ENCODE measurements at places on chromosomes 7 and 10. TPM values are rescaled to one million over a fixed set of nuclear protein-coding genes. Genes with fewer than 3 reads are reported as not detected.
A peak's percentile ranks its signal among the peaks of the same experiment; 100 is the strongest.

DNA sequence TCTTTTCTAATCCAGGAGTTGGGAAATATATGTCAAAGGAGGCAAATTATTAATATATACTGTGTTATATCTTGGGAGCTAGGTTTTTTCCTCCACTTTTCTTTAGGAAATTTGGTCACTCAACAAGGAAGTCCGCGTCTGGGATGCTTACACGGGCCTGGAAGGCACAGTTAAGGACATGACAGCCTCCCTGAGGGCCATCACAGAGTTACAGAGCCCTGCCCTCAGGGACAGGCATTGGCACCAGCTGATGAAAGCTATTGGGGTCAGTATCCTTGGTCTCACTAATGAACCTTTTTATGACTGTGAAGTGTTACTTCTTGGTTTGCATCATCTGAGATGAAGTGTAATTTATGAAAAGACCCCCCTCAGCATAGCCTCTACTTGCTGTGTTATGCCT lies 74.7 kb downstream of the DNAH11 start:
- no peak for DNase-seq
- H3K27me3 ChIP-seq = no peaks in the 10 kb centered on the region
- H3K4me1 ChIP-seq = peaks cover 16% of the 10 kb centered on the region
- no peaks in the 10 kb centered on the region for H3K36me3 ChIP-seq

DNA sequence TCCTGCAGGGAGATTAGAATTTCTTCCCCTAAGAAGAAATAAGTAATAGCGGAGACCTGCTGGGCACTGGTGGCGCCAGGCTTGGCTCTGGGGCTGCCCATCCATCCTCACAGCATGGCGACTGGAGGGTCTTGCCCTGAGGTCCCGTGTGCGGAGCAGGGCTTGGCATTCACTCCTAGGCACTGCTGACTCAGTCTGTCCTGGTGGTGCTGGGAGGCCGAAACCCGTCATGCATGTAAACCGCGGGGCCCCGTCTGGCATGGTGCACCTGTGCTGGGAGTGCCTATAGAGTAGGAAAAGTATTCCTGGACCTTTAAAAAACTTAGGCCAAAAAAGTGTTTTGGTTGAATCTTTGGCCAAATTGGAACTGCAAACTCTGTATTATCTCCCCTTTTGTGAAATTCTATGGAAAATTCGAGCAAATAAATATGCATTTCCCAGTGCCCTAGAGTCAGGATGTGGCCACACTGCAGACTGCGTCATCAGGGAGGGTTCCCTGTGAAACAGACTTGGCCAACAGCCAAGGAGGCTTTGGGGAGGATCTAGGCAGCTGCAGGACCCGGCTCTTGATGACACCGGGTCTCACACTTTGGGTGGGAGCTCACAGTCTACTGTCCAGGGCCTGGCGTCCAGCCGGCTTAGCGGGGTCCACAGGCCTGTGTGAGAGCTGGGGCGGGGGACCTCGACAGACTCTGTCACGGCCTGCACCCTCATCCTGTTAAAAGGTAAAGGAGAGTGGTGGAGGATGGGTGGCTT lies 122.3 kb downstream of the VIPR2 start:
- no peaks in the 10 kb centered on the region for H3K36me3 ChIP-seq
- H3K4me3 ChIP-seq = no peak overlapping the region
- H3K4me1 ChIP-seq = peaks cover 11% of the 10 kb centered on the region
- DNase-seq = no peak
- H3K27ac ChIP-seq = no peak overlapping the region

- H3K36me3 ChIP-seq = no peaks in the 10 kb centered on the region
- H3K27ac ChIP-seq = no peak overlapping the region
- no peaks in the 10 kb centered on the region for H3K4me1 ChIP-seq
- no peak for DNase-seq
Observed at GRCh38 chr7:71687831-71688599, 556.1 kb downstream of the GALNT17 start.

DNA sequence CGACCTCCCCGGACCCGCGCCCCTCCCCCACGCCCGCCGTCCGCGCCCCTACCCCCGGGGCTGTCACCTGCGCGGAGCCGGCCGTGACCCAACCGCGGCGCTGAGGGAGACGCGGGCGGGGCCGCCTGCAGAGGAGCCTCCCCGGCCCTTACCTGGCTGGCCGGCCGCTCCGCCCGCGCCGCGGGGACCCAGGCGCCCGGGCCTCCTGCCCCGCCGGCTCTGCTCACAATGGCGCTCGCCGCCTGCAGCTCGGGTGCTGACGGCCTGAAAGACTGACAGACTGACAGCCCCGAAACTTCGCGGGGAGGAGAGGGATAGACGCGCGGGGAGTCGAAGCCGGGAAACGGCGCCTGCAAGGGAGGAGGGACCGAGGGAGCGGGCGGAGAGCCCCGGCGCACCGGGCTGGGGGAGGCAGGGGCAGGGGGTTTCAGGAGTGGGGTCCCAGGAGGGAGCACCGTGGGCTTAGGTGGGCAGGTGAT lies 393 bp downstream of the ZNF467 start:
- peaks cover 21% of the 10 kb centered on the region for H3K4me1 ChIP-seq
- DNase-seq = peak; percentile 50
- H3K27ac ChIP-seq = peak overlapping the region; percentile 21

DNA sequence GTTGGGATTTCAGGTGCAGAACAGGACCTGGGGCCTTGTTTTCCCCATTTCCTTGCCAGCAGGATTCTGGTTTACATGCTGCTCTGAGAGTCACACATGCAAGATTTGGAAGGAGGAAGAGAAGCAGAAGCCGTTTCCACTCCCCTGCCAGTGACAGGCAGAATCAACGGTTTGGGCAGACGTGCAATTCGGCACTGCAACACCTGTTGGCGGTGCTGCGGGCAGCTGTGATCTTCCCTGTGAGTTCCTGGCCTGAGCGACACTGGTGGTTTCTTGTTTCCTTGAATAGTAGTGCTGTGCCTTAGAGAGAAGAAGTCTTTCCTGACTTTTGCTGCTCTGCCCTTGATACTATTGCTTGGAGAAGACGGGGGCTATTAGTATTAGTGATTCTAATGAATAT lies 1126.2 kb downstream of the TYW1 start:
- H3K27ac ChIP-seq = no peak overlapping the region
- no peak overlapping the region for H3K4me3 ChIP-seq
- H3K27me3 ChIP-seq = no peaks in the 10 kb centered on the region
- no peak for DNase-seq

GRCh38 chr10:112313234-112313633 lies 30.0 kb downstream of the TECTB start:
- no peaks in the 10 kb centered on the region for H3K27me3 ChIP-seq
- no peak overlapping the region for H3K27ac ChIP-seq
- DNase-seq = no peak
- no peak overlapping the region for H3K4me3 ChIP-seq

DNA sequence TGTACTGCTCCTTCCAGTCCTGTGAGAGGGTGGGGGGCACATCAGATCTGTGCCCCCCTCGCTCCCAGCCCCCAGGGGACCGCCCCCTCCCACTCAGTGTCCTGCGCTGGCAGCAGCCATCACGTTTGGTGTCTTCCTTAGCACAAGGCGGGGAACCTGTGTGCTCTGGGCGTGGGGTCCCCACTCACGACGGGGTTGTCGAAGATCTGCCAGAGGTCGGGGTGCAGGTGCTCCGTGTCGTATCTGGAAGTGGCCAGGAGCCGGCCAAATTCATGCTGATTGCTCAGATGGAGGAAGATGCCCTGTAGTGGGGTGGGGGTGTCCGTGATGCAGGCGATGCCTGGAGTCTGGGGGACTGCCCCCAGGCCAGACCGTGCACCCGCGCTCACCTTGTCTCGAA lies 7.2 kb downstream of the PLOD3 start:
- H3K36me3 ChIP-seq = peaks cover 9% of the 10 kb centered on the region
- peaks cover 5% of the 10 kb centered on the region for H3K4me1 ChIP-seq
- no peak overlapping the region for H3K4me3 ChIP-seq
- H3K27ac ChIP-seq = no peak overlapping the region
- DNase-seq = no peak

GRCh38 chr7:18384491-18385143 lies 110.9 kb upstream of the HDAC9 start:
- no peak overlapping the region for H3K27ac ChIP-seq
- no peaks in the 10 kb centered on the region for H3K4me1 ChIP-seq
- H3K36me3 ChIP-seq = no peaks in the 10 kb centered on the region
- no peaks in the 10 kb centered on the region for H3K27me3 ChIP-seq
- no peak overlapping the region for H3K4me3 ChIP-seq

DNA sequence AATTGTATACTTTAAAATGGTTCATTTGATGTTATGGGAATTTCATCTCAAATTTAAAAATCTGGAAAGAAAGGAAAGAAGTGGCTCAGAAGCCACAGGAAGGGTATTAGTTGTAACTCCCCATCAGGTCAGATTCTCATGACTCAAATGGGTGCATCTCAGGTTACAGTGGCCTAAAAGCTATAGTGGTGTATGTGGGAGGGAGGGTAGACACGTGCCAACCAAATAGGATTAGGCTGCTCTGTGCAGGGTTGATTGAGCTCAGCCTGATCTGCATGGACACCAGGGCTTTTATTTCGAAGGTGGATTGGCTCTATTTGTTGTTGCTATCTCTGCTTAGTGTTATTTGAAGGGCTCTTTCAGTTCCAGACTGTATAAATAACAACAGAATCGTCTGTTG lies 121.5 kb upstream of the PRR15 start:
- H3K36me3 ChIP-seq = no peaks in the 10 kb centered on the region
- DNase-seq = peak; percentile 14
- no peaks in the 10 kb centered on the region for H3K27me3 ChIP-seq
- H3K27ac ChIP-seq = no peak overlapping the region

GRCh38 chr10:44697116-44697515 lies 214.0 kb upstream of the TMEM72 start:
- peak overlapping the region; percentile 38 for H3K27ac ChIP-seq
- H3K36me3 ChIP-seq = no peaks in the 10 kb centered on the region
- no peak overlapping the region for H3K4me3 ChIP-seq

DNA sequence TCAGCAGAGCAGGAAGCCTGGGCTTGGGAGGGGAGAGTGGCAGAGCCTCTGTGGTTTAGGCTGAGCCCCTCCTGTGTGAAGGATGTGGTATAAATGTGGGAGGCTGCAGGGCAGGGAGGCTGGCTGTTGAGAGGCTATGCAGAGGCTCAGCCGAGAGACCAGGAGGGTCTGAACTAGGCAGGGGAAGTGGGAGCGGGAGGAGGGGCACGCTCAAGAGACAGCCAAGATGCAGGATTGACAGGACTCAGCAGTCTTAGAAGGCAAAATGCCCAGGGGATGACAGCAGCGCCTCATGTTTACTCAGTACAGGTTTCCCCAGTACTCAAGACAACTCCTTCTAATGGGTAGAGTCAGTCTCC lies 24.3 kb downstream of the BTBD16 start:
- H3K4me3 ChIP-seq = no peak overlapping the region
- DNase-seq = no peak
- peaks cover 7% of the 10 kb centered on the region for H3K4me1 ChIP-seq
- H3K27ac ChIP-seq = no peak overlapping the region

DNA sequence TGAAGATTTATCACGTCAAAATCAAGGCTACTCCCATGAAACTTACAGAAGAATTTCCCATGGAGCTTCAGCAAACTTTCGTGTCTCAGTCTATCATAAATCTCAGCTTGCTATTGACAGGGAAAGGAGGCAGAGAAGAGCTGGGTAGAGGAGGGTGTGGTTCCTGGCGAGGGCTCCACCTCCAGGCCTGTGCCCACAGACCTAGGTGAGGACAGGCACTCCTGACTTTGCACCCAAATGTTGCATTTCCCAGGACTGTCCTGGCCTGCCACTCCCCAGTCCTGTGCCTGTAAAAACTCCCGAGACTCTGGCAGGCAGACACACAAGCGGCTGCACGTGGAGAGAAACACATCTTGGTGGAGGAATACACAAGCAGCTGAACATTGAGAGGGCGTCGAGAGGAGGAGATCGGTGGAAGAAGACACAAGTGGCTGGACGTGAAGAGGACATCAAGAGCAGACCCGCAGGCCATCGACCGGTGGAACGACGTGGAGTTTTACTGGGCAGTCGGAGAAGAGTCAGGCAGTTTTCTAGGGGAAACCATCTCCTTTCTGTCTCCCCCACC lies 145.1 kb downstream of the CTNNA3 start:
- no peaks in the 10 kb centered on the region for H3K36me3 ChIP-seq
- no peaks in the 10 kb centered on the region for H3K27me3 ChIP-seq
- no peaks in the 10 kb centered on the region for H3K4me1 ChIP-seq
- H3K27ac ChIP-seq = no peak overlapping the region
- no peak overlapping the region for H3K4me3 ChIP-seq
- peak; percentile 43 for DNase-seq

The FGFBP3 gene
- 2.3 TPM for total RNA-seq

The OR2A42 gene
- total RNA-seq = not detected

The HMX3 gene
- not detected for total RNA-seq

The FANK1 gene
- total RNA-seq = 7.3 TPM

The SFTPD gene
- 1.6 TPM for total RNA-seq

The CALHM1 gene
- total RNA-seq = not detected
